Hair follicle dermal papilla cell (primary cell): ENCODE measurements at places on chromosomes 1 and 21. TPM values are rescaled to one million over a fixed set of nuclear protein-coding genes. Genes with fewer than 3 reads are reported as not detected.

GLIS1 gene
- 12.6 and 15.6 TPM in 2 replicates for total RNA-seq

RNU1-3 gene
- under 0.01 TPM in 2 replicates for total RNA-seq

CRNN gene
- not detected in 2 replicates for total RNA-seq

PHF13 gene
- total RNA-seq: 14.9 and 15.6 TPM in 2 replicates

PLPPR5 gene
- total RNA-seq: 0.16 TPM in 1 of 2 replicates, not detected in the other

DDR2 gene
- total RNA-seq: 472 and 517 TPM in 2 replicates

TTC34 gene
- 0.12 and 0.16 TPM in 2 replicates for total RNA-seq

LCE3D gene
- not detected in 2 replicates for total RNA-seq

MTARC2 gene
- 4.0 and 4.7 TPM in 2 replicates for total RNA-seq

MANEAL gene
- 1.6 and 1.8 TPM in 2 replicates for total RNA-seq

HES3 gene
- total RNA-seq: not detected in 2 replicates

A3GALT2 gene
- not detected in 2 replicates for total RNA-seq

SYDE2 gene
- 4.4 and 4.9 TPM in 2 replicates for total RNA-seq

LHX4 gene
- total RNA-seq: 0.32 and 0.36 TPM in 2 replicates

RAD54L gene
- 0.16 TPM in 1 of 2 replicates, not detected in the other for total RNA-seq

S100A7A gene
- total RNA-seq: not detected in 2 replicates

STIL gene
- total RNA-seq: 5.5 and 6.3 TPM in 2 replicates

TFB2M gene
- 21.6 and 22.2 TPM in 2 replicates for total RNA-seq

SLC30A2 gene
- total RNA-seq: not detected in 2 replicates

FAM76A gene
- total RNA-seq: 25.6 and 28.7 TPM in 2 replicates

OR2T35 gene
- total RNA-seq: not detected in 2 replicates
